ENCODE measurements at places on chromosomes 16 and 17. TPM values are rescaled to one million over a fixed set of nuclear protein-coding genes. Genes with fewer than 3 reads are reported as not detected.

DNA sequence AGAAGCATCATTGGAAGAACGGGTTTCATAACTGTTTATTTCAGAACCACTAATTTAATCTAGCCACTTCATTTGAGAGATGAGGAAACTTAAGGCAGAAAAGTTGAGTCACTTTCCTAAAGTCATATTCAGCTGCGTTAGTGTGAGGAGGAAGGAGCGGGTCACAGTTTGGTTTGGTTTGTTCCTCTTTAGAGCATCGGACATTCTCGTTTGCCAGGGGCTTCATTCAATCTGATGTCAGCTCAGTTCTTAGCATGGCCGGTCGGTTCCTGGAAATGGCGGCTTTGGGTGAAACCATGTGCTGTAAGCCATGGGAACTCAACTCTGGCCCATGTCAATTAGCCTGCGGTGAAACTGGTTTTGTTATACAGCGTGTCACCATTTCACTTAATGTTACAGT lies 186.5 kb downstream of the LGALS9B start:
- no peak for DNase-seq

- no peak for DNase-seq
These were observed 74.7 kb downstream of the CDH13 start for GRCh38 chr16:82701442-82701955.

- DNase-seq = peak; percentile 9
These were observed 607.5 kb downstream of the TOX3 start for GRCh38 chr16:51939378-51939871.

DNA sequence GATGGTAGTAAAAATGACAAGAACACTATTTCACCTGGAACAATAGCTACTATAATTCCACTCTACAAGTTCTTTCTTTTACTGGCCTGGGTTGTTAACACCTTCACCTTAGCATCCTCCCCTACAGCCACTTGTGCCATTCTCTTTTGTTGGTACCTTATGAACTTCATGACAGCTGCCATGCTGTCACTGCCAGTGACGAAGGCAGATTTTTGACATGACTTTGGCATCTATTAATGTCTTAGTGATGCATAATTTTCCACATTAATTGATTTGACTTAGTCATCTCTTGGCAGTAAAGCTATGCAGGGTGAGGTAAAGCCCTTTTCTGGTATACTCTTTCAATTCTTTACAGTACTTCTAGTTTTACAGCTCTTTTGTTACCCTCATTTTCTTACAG lies 207.9 kb downstream of the TANC2 start:
- DNase-seq = no peak

TBX2 gene
- total RNA-seq = not detected

ASPA gene
- not detected for total RNA-seq

Measured in H7 (cell line).